ENCODE measurements at places on chromosomes 1 and 21.

DNA sequence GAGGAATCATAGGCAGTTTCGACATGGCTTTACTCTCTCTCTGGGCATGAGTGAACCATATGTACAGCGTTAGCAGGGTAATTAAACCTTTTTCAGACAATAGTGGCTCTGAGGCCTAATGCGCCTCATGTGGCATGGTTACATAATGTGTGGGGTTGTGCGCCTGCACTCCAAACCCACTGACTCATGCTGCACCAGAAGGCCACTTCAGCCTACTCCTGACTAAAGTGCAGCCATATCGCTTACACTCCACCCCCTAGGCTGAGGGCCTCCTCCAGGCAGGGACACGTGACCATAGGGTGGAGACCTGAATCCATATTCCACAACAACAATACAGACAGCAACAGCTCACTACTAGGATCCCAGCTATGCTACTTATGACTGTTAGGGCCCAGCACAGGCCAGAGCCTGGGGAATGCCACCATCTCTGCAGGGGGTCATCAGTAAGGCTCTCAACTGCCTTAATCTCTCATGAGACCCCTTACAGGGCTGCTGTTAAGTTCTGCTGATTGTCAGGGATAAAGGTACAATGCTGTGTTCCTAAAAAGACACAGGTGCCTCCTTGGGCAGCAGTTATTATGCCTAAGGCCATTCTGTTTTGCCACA lies 13.4 kb upstream of the ODF2L start:
- DNase-seq: no peak

DNA sequence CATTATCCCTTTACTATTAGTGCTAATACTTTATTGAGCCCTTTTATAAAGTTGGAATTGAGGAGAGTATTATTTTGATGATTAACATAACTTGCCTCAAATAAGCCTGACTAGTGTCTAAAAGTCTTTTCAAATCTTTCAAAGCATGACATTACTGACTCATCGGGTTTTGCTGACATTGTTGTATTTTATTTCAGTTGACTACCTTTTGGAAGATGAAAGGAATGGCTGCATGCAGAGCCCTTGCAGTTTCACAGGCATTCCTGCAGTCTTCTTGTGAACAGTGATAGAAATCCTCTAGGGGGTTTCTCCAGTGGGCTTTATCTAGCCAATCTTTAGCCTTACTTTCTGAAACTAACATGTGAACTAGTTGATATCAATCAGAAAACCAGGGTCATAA lies 43.0 kb upstream of the TMEM61 start:
- no peak for DNase-seq

- DNase-seq: no peak
Measured at GRCh38 chr1:246811985-246812384, 87.8 kb downstream of the SCCPDH start.

DNA sequence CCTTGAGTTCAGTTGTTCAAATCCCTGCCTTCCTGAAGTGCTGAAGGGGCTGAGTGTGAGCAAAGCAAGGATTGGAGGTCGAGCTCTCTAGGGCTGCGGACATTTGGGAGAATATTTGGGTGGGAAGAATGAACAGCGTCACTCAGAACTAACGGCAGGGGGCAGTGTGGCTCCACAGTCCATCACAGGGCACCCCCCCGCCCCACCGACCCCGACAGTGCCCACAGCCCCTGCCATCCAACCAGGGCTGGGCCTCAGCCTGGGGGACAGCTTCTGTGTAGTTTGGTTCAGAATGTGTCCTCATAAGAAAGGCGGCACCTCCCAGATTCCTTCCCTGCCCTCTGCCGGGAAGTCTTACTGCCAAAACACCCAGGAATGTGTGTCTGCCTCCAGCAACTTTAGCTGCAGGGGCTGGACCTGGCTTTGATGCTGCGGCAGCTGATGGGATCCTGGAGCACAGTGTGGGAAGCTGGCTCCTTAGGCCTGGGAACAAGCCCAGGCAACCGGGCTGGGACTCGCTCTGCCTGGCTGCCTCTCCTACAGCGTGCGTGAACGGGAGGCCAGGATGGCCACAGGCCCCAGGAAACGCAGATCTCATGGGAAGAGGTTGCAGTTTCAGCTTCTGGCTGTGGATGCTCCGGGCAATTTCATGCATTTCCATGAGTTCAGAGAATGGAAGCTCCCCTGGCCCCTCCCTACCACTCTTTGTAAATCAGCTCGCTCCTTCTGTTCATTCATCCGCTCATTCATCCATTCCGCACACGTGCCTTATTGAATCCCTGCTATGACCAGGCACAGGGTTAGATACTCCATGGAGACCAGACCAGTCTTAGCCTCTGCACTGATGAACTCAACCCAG lies 104.9 kb upstream of the TMPRSS2 start:
- DNase-seq: peak; percentile 38

DNA sequence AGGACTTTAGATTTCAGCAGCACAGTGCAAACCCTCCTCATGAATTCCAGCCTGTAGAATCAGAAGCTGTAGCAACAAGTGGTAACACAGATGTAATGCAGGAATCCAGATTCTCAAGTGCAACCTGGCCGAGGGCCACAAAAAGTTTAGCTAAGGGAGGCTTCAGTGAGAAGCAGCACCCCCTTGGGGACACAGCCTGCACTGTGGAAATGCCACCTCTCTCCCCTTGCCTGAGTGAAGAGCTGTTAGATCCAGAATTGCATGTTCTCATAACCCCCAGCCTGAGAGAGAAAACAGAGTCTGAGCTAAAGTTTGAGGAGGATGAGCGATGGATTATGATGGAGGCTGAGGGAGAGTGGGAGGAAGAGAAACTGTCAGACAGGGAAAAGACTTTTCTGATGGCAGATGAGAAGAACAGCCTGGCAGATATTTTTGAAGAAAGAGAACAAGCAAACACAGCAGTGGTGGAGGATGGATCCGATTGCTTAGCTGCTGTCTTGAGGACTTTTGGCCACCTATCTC lies 80.5 kb upstream of the BMP8A start:
- peak; percentile 46 for DNase-seq

DNA sequence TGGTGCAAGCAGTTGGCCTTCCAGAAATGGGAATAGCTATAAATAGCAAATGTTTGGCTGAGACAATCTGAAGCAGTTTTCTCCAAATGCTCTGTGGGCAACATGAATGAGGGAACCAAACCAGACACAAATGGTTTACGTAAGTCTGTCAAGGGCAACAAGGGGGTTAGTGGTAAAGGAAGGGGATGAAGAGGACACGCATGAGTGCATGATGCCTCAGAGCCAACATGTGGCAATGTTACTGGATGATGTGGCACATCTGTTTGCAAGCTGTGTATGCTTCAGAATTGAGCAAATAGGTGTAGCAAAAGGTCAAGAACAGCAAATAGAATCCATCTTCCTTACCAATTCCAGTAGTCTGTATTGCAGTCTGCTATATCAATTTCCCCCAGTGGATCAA lies 76.3 kb upstream of the LMO4 start:
- no peak for DNase-seq

DNA sequence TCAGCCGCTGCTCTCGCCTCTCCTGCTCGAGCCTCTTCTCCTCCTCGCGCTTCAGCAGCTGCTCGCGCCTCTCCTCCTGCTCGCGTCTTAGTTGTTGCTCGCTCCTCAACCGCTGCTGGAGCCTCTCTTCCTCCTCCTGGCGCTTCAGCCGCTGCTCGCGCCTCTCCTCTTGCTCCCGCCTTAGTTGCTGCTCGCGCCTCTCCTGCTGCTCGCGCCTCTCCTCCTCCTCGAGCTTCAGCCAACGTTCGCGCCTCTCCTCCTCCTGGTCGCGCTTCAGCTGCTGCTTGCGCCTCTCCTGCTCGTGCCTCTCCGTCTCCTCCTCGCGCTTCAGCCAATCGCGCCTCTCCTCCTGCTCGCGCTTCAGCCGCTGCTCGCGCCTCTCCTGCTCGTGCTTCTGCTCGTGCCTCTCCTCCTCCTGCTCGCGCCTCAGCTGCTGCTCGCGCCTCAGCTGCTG lies 3.7 kb downstream of the TCHH start:
- DNase-seq: peak; percentile 72

- no peak for DNase-seq
Measured at GRCh38 chr1:246769306-246769705, 45.1 kb downstream of the SCCPDH start.

Data from Kasumi-1 (cell line).